ENCODE measurements at places on chromosomes 5 and 9.

GRCh38 chr9:131627648-131628458 lies 82.5 kb downstream of the PRRT1B start:
- no peak for DNase-seq

- DNase-seq = no peak
These were observed 12.1 kb downstream of the PRRC2B start for GRCh38 chr9:131405858-131406537.

DNA sequence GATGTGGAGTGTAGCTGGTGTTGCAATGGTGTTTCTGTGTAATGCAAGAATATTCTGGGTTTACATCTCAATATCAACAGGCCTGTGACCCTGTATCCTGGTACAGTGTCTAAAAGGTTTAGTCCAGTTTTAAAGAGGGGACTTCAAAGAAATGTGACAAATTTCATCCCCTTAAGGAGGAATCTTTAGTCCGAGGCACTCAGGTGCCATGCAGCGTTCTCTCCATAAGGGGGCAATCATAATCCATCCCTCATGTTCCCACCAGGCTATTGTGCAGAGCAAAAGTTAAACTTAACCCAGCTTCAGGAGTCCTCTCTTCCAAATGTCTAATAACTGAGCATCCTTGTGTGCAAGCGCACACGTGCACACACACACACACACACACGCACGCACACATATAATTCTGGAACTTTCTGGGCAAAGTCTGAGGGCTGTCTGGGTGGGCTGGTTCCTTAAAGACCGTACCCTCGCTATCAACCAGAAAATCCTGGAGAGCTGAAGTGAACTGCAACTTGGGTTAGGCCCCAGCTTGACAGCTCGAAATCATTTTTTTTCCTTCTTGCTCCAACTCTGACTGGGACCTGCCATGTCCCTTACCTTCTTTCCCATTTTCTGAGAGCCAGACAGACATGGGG lies 46.0 kb downstream of the CRB2 start:
- no peak for DNase-seq

GRCh38 chr9:129414993-129415941 lies 205.6 kb downstream of the C9orf50 start:
- no peak for DNase-seq

- DNase-seq = no peak
These were observed 38.9 kb downstream of the WNK2 start for GRCh38 chr9:93222890-93223259.

- DNase-seq = no peak
These were observed 4.1 kb upstream of the BBLN start for GRCh38 chr9:128155736-128156500.

GRCh38 chr5:1316588-1317340 lies 21.9 kb upstream of the TERT start:
- DNase-seq = no peak

GRCh38 chr9:77180056-77180455 lies 2.7 kb downstream of the VPS13A start:
- DNase-seq = no peak

DNA sequence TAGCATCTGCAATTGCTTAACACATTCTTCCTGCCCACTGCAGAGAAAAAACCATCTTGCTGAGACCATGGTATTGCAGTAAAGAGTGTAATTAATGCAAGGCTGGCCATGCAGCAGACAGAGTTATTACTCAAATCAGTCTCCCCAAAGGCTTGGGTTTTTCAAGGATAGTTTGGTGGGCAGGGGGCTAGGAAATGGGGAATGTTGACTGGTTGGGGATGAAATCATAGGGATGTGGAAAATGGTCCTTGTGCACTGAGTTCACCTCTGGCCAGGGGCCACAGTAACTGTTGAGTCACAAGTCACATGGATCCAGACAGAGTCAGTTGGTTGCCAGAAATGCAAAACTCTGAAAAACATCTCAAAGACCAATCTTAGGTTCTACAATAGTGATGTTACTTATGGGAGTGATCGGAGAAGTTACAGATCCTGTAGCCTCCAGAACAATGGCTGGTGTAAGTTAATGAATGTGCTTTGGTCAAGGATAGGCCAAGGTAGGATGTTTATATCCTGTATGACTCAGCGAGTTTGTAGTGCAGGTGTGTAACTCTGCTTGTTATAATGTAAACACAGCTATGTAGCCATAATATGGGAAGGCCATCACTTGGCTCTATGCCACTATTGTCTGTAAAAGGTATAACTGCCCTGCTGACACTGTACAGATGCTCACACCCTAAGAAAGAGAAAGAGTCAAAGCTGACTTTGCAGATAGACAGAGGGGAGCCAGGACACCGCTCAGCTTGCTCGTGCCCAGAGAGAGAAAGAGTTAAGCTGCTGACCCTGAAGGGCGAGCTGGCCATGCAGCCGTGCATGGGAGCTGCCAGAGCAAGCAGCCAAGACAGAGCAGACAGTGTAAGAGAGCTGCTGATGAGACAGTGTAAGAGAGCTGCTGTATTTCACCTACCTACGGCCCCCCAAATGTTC lies 27.2 kb downstream of the C9orf152 start:
- DNase-seq = no peak

GRCh38 chr9:1002678-1003077 lies 26.2 kb downstream of the DMRT3 start:
- no peak for DNase-seq

GRCh38 chr5:109945723-109946480 lies 256.2 kb downstream of the MAN2A1 start:
- DNase-seq = no peak

GRCh38 chr9:95494022-95494415 lies 22.8 kb downstream of the PTCH1 start:
- no peak for DNase-seq

- no peak for DNase-seq
These were observed 5.5 kb downstream of the C7 start for GRCh38 chr5:40914835-40915234.

GRCh38 chr5:147635882-147636728 lies 126.2 kb upstream of the DPYSL3 start:
- no peak for DNase-seq

DNA sequence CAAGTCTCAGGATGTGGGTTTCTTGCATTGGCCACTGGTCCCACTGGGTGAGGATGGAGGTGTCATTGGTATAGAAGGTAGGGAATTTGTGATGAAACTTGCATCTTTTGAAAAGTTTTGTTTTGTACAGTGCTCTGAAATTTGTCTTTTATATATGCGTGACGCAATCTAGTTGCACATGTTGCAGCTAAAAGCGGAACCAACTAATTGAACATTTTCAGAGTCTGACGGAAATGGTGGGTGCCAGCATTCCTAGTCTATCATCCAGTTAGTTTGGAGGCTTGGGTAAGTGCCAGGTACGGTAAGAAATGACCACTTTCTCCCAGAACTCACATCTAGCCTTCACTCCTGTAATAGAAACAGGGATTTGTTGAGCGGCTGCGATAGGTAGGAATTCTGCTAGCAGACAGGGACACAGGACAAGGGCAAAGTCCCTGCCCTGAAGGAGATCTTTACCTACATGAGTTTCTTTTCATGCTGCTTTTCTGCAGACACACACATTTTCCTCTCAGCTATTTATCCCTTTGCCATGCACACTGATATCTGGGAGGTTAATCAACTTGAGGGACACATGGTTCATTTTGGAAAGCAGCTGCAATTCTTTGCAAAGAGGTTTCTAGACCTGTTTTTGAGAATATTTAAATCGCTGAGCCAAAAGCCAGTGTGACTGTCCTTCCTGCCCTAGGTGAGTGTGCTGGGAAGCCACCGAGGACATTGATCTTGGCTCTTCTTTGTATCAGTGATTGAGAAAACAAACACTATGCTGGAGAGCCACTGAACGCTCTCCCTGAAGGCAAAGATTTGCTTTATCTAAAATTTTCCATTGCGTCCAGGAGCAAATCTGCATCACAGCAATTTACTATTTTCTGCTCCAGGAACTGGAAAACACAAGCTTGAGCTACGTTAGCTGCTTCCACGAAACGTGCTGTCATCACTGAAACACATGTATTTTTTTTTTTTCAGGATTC lies 89.7 kb downstream of the DAP start:
- no peak for DNase-seq

DNA sequence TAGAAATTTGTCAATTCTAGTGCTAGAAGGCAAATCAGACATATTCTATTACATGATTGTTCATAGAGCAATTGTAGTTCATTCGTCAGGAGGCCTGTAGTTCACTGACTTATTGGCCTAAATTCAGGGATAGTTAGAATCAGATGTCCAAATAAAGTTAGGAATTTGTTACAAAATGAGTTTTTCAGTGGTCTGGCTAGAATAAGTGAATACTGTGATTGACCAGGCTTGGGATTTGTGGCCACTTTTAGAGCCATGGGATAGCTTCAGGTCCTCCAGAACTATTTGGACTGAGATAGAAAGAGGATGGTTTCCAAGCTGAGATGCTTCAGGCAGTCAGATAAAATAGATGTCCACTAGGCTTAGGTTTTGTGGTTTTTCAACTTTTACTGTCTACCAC lies 199.1 kb upstream of the MPDZ start:
- no peak for DNase-seq
